ENCODE measurements at places on chromosomes 16 and 17.

DNA sequence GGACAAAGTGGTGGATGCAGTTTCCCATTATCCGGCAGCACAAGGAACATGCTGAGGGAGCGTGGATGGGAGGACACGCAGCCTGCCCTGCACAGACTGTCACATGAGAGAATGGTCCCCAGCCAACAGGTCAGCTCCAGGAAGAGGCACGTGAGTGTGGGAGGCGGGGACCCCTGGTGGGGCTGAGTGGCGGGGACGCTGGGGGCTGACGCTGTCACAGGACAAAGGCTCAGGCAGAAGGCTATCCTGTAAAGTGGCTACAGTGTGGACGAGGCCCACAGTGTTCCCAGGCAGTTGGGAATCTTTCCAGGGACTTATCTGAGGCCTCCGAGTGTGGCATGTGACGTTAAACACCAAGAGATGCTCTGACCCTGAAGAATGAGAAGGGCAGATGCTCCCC is 30.4 kb downstream of the MBTPS1 start:
- DNase-seq = no peak

DNA sequence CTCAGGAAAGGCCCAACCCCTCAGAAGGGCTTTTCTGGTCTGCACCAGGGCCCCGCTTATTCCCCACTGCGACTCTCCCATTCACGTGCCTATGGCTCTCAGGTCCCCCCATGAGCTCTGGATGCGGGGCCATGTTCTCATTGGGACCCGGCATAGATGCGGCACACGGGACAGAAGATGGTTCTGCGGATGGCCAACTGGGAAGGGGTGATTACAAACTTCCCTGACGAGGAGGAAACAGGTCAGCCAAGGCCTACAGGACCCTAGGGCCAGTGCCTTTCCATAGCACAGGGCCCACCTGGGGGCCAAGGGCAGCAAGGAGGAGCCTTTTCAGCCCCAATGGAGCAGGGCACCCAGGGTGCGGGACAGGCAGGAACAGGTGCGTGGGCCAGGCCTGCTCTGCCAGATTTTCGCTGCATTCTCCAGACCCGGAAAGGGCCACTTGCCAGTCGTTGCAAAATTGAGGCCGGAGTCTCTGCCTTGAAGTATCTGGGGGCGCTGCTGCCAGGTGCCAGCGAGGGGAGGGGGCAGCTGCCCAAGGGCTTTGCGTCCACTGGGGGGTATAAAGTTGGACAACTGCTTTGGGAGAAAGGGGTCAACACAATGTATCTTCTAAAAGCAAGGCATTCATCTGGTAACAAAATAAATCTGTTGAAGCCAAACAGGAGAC is 20.5 kb downstream of the SLC7A5 start:
- no peak for DNase-seq

DNA sequence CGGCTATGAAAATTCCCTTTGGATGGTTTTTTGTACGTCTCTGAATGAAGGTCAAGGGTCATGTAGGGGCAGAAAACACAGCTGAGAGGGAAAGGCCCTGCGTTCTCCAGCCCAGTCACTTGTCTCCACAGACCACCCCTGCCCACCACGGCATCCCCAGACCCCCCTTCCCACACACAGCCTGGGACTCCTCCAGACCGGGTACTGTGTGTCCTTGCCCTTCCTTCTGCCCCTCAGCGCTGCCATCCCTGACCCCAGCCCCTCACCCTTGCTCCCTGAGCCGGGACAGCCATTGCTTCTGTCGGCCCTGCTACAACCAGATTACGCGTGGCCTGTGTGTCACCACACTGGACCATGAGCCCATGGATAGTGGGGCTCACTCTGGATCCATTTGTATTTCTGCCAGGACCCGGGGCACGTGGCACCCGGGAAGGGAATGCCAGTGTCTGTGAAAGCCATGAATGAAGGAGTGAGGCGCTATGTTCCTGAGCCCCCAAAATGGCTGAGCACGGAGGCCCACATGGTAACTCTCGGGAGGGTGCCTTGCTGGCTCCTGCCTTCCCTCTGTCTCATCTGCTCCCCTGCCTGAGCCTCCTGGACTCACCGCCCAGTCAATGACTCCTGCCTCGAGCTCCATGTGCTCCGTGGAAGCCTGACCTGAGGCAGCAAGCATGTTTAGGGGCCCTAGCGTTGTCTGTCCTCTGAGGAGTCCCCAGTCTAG is 139.1 kb upstream of the FOXF1 start:
- DNase-seq = no peak

- no peak for DNase-seq
These were observed 5.1 kb downstream of the STH start for GRCh38 chr17:46003907-46004748.

GRCh38 chr17:50550661-50551432 is 3.9 kb downstream of the SPATA20 start:
- DNase-seq = peak; percentile 92

GRCh38 chr16:22375963-22376640 is 1.7 kb upstream of the CDR2 start:
- DNase-seq = no peak

DNA sequence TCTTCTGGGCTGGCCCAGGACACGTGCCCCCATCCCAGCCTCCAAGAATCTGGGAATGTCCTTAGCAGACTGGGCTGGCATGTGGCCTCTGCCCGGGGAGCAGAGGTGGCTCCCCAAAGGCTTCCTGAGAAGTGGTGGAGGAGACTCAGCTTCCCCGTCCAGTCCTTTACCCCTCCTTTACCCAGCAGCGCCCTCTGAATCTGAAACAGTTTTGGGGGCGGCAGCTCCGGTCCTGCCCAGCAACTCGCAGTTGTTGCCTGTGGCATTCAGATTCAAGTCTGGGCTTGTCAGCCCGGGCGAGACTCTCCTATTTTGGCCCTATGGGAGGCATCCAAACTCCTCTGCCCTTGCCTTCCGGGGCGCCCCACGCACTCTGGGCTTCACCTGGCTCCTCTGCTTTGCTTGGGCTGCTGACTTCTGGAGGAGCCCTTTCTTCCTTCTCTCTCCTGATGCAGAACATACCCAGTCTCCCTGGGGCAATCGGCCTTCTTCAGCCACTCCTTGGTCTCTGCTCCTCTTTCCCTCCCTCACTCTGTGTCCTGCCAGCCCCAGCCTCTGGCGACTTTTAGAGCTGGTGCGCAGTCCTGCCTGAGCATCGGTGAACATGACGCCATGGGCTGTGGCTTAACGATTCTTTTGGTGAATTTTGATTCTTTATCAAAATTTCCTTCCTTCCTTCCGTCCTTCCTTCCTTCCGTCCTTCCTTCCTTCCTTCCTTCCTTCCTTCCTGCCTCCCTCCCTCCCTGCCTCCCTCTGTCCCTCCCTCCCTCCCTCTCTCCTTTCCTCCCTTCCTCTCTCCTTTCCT is 55.2 kb downstream of the CMIP start:
- DNase-seq = no peak

GRCh38 chr16:77579351-77579891 is 142.9 kb upstream of the NUDT7 start:
- peak; percentile 31 for DNase-seq

GRCh38 chr16:1333149-1333812 is at the start of gene BAIAP3:
TSS of gene BAIAP3 (plus strand) at chr16:1333645. CDS start at chr16:1338550, 4,905 bp downstream.
- peak; percentile 53 for DNase-seq

DNA sequence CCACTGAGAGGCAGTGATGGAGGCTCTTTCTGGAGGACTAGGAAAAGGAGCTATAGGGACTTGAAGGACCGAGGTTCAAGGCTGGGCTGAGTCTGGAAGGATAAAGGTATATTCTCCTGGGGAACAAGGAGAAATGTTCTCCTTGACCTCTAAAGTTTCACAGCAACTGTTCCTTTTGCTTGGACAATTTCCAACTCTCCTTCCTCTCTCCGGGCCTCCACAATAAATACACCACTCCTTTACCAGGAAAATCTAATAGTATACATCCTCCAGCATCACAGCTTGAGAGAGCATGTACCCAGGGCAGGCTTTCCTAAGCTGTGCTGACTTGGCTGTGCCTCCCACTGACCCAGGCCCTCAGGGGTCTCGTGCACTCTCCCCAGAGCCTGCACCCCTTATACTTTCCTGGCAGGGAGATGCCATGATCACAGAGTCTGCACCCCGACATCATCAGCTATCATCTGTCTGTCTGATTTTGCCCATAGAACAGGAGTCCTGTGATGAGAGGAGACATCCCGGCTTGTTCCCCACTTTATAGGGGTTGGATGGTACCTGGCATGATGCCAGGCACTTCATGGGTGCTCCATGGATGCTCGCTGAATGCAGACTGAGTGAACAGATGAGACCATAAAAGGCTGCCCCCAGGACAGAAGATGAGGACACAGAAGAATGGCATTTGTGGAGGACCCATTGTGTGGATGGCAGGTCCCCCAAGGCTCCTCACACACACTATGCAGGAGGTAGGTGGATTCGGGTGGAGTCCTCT is 582.6 kb upstream of the CDH5 start:
- DNase-seq = no peak

- DNase-seq = no peak
These were observed 468.8 kb upstream of the KIF2B start for GRCh38 chr17:53353919-53354351.

- no peak for DNase-seq
These were observed 3.7 kb upstream of the USP32 start for GRCh38 chr17:60395508-60396065.

GRCh38 chr16:67481561-67482232 is 740 bp upstream of the ATP6V0D1 start:
- DNase-seq = peak; percentile 66

GRCh38 chr17:13135506-13135905 is 117.7 kb upstream of the ELAC2 start:
- DNase-seq = no peak

GRCh38 chr17:77257596-77258458 is 117.1 kb downstream of the SEC14L1 start:
- no peak for DNase-seq

DNA sequence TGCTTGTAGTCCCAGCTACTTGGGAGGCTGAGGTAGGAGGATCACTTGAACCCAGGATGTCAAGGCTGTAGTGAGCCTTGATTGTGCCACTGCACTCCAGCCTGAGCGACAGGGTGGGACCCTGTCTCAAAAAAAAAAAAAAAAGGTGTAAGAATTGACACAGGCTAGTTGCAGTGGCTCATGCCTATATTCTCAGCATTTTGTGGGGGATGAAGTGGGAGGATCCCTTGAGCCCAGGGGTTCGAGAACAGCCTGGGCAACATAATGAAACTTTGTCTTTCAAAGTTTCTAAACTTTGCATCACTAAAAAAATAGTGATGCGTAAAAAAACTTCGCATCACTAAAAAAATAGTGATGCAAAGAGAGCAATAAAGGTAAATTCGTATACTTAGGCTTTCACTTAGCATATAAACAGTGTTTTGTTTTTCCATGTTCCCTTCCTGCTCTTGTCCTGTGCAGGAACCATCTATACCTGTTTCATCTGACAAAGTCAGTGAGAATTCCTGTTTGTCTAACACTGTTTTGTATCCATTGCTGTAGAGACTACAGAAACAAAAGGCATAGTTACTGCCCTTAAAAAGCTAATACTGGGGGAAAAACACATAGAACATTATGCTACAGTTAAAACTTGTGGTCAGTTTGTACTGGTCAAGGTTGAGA is 32.1 kb downstream of the CTCF start:
- DNase-seq = peak; percentile 10

DNA sequence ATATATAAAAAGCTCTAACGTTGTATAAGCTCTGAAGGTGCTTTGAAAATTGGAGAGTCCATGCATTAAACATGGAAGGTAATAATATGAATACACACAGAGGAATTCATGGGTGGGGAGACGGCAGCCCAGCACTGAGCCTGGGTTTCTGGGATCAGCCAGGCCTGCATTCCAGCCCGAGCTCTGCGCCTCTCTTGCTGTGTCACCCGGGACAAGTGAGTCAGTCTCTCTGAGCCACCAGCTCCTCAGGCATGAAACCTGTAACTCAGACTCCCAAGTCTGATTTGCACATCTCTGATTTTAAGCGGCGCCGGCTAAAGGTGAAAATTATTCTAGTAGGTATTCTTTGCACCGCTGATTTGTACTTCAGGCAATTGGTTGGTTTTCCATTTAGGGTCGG is 238.8 kb downstream of the MRTFB start:
- DNase-seq = no peak

DNA sequence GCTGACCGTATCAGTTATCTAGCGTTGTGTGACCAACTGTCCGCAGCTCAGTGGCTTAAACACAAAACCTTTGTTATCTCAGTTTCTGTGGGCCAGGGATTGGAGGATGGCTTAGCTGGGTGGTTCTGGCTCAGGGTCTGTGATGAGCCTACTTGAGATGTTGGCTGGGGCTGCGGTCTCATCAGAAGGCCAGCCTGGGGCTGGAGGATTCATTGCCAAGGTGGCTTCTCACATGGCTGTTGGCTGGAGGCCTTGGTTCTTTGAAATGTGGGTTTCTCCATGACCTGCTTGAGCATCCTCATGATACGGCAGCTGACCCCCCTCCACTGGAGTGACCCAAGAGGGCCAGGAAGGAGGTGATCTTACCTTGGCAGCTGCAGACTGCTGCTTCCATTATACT is 16.7 kb downstream of the GSE1 start:
- DNase-seq = no peak

DNA sequence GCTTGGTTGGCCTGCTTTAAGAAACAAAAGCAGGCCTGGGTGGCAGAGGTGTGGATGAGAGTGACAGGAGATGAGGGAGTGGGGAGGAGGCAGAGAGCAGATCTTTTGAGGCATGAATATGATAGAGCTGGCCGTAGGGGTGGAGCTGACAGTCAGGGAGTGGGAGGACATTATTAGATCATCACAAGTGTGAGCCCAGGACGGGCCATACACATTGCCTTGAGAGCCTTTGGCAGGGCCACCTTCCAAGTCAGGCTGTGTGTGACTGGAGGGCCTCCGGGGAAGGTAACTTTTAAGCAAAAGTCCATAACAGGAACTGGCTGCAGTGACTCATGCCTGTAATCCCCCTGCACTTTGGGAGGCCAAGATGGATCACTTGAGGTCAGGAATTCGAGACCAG is 26.3 kb downstream of the GINS3 start:
- DNase-seq = peak; percentile 38

GRCh38 chr16:81521141-81521626 is 76.6 kb downstream of the CMIP start:
- no peak for DNase-seq

- DNase-seq = no peak
These were observed 26.3 kb downstream of the LAT start for GRCh38 chr16:29011112-29011511.

DNA sequence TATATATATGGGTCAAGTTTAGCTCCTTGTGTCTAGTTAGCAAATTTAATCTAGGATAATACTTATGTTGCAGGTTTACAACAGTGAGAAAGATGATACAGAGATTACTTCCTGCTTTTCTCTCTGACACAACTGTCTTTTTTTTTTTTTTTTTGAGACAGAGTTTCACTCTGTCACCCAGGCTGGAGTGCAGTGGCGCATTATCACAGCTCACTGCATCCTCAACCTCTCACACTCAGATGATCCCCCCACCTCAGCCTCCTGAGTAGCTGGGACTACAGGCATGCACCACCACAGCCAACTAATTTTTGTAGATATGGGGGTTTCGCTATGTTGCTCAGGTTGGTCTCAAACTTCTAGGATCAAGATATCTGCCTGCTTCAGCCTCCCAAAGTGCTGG is 706.9 kb upstream of the SOX9 start:
- no peak for DNase-seq

- no peak for DNase-seq
These were observed 55.6 kb downstream of the USP43 start for GRCh38 chr17:9700754-9701476.

- DNase-seq = peak; percentile 55
These were observed 8.9 kb downstream of the NHERF2 start for GRCh38 chr16:2035431-2036199.
